ENCODE measurements at places on chromosomes 2 and 18.

GRCh38 chr2:128986026-128986715 lies 667.5 kb upstream of the HS6ST1 start:
- no peak for DNase-seq

GRCh38 chr2:75462721-75463120 lies 98.0 kb downstream of the EVA1A start:
- DNase-seq = no peak

- no peak for DNase-seq
Measured at GRCh38 chr18:9751371-9752031, 43.4 kb downstream of the RAB31 start.

GRCh38 chr2:123077101-123077500 lies 948.0 kb upstream of the CNTNAP5 start:
- no peak for DNase-seq

GRCh38 chr2:45229411-45229810 lies 220.2 kb upstream of the SIX2 start:
- DNase-seq = no peak

DNA sequence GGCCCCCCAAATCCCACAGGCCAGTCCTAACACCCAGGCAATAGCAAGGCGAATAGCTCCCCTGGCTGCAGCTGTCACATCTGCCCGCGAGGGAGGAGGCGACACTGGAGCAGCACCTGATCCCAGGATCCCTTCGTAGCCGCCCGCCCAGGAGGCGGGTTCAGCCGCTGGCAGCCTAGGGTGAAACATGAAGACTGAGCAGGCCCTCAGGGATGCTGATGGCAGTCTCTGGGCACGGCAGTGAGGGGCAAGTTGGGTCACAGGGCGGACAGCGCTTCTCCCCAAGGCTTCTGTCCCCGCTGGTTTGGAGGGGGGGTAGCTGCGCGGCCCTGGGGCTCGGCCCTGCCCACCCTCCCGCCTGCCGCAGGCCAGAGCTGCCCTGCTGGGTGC lies 1.9 kb downstream of the DNMT3A start:
- no peak for DNase-seq

GRCh38 chr2:63843791-63844190 lies 2.1 kb downstream of the UGP2 start:
- DNase-seq = no peak

- DNase-seq = no peak
Measured at GRCh38 chr2:58558881-58559280, 317.8 kb upstream of the FANCL start.

GRCh38 chr18:67919316-67919715 lies 402.8 kb upstream of the DSEL start:
- DNase-seq = no peak
